ENCODE measurements at places on chromosomes 2 and 18.

GRCh38 chr2:20588918-20589871 is 61.7 kb downstream of the HS1BP3 start:
- DNase-seq: no peak

DNA sequence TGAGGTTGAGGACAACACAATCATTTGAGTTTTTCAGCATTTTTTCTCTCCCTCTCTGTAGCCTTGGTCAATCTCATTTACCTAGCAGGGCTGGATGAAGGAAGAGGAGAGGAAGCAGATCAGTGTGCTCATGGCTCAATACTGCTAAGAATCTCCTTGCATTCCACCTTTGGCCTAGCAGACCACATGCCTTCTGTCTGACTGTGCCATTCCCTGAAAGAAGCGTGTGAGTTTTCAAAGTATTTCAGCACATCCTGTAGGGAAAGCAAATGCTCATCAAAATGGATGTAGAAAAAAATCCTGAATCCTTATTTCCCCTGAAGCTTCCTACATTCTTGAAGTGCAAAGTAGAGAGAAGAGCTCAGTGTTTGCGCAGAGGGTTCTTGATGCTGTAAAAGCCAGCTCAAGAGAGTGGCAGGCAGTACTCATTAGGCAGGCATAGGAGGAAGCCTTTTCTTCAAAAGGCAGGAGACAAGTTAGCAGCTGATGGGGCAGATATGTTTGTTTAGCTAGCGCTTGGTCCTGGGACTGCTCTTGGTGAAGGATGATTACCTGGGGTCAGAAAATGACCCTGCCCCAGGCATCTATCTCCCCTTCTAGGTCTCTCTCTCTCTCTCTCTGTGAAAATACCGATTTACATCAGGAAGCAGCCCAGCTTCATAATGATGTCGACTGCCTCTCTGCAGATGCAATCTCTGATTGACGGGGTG is 14.4 kb upstream of the PIK3C3 start:
- no peak for DNase-seq

- no peak for DNase-seq
Observed at GRCh38 chr2:18603854-18604530, 14.6 kb upstream of the NT5C1B start.

- DNase-seq: no peak
Observed at GRCh38 chr18:48887294-48887904, 63.4 kb downstream of the SMAD7 start.

DNA sequence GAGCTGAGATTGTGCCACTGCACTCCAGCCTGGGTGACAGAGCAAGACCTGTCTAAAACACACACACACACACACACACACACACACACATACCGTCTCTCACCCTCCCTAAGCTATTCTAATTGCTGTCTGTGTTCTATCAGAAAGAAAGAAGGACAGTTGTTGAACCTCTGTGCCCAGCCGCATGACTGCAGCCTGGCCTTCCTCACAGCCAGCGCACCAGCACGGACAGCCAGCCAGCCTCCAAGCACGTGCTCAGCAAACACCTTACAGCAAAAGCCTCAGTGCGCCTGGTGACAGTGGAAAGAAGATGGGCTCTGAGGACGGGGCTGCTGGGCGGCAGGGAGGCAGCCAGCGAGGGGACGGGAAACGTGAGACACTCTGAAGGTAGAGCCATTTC is 58.0 kb downstream of the ZNF516 start:
- no peak for DNase-seq

GRCh38 chr18:26656944-26657536 is 108.7 kb upstream of the KCTD1 start:
- DNase-seq: peak; percentile 53

DNA sequence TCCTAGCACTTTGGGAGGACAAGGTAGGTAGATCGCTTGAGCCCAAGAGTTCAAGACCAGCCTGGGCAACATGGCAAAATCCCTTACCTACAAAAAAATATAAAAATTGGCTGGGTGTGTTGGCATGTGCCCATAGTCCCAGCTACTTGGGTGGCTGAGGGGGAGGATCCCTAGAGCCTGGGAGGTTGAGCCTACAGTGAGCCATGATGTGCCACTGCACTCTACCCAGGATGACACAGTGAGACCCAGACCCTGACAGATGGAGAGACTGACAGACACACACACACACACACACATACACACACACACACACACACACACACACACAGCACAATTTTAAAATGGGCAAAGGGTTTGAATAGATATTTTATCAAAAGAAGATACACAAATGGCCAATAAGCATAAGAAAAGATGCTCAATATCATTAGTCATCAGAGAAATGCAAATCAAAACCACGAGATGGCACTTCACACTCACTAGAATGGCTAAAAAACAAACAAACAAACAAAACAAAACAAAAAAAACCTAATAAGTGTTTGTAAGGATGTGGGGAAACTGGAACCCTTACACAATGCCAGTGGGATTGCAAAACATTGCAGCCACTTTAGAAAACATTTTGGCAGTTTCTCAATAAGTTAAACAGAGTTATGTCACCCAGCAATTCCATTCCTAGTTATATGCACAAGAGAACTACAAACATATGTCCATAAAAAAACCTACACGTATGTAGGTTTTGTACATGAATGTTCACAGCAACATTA is 42.3 kb downstream of the BAZ2B start:
- DNase-seq: no peak

- no peak for DNase-seq
Observed at GRCh38 chr2:152602750-152603149, 114.5 kb downstream of the PRPF40A start.

DNA sequence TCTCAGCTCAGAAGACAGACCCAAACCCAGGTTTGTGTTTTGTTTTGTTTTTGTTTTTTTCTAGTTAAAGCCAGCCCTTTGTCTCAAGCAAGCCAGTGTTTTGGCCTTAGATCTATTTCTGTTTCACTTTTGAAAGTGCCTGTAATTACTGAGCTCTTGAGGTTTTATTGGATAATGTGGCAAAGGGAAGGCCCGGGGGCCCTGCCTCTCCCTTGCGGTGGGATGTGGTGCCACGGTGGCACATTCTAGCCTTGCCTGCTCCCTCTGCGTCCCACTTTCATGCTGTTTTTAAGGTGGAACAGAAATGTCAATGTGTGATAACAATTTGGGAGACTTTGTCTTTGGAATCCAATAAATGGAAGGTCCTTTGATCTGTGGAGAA is 2.5 kb downstream of the HPCAL1 start:
- no peak for DNase-seq

DNA sequence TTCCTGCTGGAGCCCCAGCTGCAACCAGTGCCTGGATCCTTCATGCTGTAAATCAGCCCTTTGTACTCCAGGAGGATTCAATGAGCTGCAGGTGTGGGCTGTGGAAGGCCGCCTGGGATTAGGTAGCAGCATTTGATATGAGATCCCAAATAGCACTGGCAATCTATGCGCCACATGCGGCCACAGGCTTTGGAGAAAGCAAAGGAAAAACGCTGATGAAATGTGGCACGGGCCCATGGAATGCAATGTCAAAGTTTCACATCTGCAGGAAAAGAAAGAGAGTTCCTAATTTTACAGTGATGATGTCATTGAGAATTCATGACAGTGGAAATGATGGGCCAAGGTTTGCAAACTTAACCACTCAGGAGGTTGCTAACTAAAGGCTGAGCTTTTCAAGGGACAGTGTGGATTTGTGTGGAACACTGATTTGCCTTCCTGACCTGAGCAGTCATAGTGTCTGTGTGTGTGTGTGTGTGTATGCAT is 216.4 kb upstream of the OSR1 start:
- DNase-seq: no peak

- DNase-seq: no peak
Observed at GRCh38 chr2:11099122-11100065, 55.9 kb upstream of the SLC66A3 start.

DNA sequence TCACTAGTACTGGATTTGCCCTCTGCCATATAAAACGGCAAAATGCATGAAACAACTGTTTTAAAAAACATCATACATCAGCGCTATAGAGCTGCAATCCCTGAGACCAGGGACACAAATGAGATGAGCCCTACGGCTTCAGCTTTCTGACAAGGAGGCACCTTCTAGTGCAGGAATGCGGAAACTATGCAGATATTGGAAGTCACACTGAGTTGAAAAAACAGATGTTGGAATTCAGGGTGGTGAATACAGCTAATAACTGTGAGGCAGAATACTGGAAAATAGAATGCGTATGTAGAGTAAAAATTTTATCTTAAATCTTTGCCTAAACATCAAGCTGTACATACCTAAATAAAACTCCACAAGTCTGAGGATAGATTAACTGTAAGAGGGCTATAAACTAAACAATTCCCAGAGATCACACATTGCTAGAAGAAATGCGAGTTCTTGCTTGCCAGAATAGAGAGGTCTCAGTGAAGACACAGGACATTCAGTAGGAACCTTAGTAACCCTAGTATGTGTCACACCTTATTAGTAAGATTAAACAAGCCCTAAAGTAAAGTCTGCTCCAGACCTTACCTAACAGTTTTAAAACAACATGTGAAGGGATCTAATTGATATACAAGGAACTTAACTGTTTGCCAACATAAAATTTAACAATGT is 541.4 kb upstream of the DDX18 start:
- no peak for DNase-seq

DNA sequence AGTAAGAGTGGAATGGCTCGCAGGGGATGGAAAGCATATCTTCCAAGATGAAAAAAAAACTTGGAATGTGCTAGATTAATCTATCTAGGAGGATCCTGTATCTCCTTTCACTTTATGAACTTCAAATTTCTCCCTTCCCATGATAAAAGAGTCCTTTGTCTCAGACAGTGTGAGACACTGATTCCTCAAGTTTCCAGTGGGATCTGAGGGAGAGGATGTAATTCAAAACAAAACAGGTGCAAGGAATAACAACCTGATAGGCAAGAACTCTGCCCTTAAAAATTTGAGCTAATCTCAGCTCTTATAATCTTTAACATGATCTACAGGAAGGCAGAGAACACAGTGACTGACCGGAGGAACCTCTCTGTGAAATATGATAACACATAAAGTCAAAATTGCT is 162.0 kb upstream of the ZFP36L2 start:
- no peak for DNase-seq

DNA sequence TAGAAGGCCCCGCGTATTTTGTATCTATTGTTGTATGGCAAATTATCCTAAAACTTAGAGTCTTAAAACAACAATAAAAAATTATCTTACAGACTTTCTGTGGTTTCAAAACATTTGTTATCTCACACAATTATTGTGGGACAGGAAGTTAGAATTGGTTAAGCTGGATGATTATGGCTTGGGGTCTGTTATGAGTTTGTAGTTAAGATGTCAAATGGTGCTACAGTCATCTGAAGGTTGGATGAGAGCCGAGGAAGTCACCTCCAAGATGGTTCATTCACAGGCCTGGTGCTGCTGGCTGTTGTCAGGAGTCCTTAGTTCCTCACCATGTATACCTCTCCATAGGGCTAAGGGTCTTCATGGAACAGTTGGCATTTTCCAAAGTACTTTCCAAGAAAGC is 175.6 kb upstream of the FANCL start:
- no peak for DNase-seq

GRCh38 chr18:22267225-22267624 is 97.8 kb downstream of the GATA6 start:
- DNase-seq: no peak

GRCh38 chr2:219087848-219088247 is 27.1 kb upstream of the IHH start:
- DNase-seq: no peak

DNA sequence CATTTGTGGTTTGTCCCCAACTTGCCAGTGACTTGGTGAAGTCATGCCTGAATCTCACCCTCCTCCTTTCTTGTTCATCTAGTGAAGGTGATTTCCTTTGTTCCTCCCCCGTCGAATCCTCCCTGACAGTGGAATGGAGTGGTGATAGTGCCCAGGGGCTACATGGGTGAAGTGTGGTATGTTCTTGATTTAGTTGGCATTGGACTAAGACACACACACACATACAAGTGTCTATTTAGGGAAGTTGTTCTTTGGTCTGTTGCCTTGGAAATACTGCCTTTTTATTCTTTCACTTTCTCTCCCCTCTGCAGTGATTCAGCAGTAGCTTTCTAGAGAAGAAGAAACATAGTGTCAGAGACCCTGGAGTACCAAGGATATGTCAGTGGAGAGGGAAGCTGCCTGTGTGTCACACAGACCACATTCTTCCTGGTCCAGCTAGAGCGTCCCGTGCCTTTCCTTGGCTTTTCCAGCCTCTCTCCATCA is 10.9 kb downstream of the INPP4A start:
- no peak for DNase-seq

DNA sequence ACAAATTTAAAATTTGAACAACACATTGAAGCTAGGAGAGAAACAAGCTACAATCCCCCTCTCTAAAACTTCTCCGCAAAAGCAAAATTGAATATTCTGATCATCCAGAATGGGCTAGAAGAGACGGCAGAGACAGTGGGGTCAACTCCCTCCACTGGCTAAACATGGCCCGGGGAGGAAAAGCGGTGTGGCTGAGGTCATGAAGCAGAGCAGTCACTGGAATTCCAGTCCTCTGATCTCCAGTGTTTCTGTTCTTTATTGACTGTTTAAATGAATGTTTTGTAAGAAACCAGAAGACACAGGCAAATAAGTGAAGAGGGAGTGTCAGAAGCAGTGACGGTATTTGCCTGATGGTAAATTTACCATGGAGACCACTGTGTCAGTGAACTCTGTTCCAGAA is 116.2 kb downstream of the GAREM1 start:
- no peak for DNase-seq

All from neural crest cell (in vitro differentiated cells).